ENCODE measurements at places on chromosomes 1 and 21. TPM values are rescaled to one million over a fixed set of nuclear protein-coding genes. Genes with fewer than 3 reads are reported as not detected.

Gene CDKN2C
- total RNA-seq: 17.1 TPM

Gene SLAMF1
- total RNA-seq: not detected

Gene SPRR1B
- total RNA-seq: not detected

Gene RAB7B
- total RNA-seq: not detected

Gene TEDDM1
- total RNA-seq: not detected

Gene CA14
- total RNA-seq: not detected

Gene CD55
- 62.5 TPM for total RNA-seq

Gene RAP1GAP
- under 0.01 TPM for total RNA-seq

Gene MNDA
- total RNA-seq: not detected

Gene CCDC181
- not detected for total RNA-seq

Gene GPATCH3
- 10.3 TPM for total RNA-seq

DNA sequence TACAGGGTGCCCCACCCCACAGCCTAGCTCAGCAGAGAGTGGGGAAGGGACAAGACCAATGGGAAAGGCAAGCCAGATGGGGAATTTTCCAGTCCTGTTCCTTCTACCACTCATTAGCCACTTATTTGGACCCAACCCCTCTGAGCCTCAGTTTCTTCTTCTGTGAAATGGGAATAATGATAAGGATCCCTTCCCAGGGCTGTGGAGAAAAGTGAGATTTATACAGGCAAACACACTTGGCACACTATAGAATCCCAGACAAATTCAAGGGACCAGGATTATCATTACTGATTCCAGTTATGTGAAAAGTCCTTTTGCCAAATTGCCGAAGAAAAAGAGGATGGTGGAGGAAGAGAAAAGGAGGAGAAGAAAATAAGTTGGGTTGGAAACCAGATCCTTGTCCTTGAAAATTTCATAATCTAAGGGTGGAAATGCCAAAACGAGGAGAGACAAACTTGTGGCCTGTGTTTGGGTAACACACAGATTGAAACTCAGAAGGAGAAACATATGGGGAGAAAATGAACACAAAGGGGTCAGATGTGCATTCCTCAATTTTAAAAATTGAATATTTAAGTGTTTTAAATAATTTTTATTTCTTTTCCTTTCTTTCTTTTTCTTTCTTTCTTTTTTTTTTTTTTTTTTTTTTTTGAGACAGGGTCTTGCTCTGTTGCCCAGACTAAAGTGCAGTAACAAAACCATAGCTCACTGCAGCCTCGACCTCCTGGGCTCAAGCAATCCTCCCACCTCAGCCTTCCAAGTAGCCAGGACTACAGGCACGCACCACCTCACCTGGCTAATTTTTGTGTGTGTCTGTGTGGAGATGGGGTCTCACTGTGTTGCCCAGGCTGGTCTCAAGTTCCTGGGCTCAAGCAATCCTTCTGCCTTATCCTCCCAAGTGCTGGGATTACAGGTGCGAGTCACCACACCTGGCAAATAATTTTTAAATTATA lies 9.6 kb downstream of the CAPN2 start:
- no peak for DNase-seq

DNA sequence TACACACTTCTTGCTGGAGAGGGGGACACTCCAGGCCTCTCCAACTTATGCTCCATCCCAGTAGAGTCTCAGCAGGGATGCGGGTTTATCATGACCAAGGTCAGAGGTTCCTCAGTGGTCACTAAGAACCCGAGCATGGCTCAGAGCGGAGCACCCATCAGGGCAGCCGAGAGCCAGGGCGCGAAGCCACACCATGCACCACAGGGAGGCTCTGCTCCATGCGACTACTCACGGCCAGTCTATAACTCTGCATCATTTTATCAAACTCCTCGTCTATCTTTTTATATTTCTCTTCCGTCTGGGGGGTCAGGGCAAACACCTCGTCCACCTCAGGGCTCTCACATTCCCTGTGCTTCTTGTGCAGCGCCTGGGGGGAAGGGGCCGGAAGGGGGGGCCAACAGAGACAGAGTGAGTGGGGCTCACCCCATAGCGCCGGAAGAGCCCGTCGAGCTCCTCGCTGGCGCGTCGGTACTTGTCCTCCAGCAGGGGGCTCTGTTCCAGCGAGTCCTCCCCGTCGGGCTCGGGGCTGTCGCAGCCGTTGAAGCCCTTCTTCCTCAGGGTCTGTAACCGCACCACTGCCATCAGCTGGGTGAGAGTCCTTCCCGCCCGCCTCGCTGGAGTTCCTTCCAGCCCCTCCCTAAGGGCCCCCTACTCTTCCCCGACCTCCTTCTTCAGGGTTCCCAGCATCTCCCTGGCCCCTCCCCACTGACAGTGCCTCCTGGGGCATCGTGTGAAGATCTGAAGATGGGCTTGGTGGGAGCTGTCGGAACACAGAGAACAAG lies 20.0 kb downstream of the MEF2D start:
- peak; percentile 79 for DNase-seq

- DNase-seq: no peak
Measured at GRCh38 chr1:29412591-29412990, 176.3 kb downstream of the PTPRU start.

DNA sequence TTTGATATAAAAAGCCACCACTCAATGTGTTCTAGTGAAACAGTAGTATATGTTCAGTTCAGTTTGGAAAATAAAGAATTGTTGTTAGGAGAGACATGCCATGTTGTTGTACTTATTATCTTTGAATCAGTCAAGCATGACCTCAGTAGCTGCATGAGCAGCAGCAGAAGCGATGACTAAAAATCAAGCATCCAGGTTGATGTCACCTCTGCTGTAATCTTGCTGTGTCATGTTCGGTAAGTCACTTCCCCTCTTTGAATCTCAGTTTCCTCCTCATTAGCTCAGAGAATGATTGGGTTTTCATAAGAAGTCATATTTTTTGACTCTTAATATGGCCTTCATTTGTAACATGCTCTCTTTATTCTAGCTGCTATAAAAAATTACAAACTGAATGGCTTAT lies 428.4 kb upstream of the B3GALT2 start:
- peak; percentile 61 for DNase-seq

DNA sequence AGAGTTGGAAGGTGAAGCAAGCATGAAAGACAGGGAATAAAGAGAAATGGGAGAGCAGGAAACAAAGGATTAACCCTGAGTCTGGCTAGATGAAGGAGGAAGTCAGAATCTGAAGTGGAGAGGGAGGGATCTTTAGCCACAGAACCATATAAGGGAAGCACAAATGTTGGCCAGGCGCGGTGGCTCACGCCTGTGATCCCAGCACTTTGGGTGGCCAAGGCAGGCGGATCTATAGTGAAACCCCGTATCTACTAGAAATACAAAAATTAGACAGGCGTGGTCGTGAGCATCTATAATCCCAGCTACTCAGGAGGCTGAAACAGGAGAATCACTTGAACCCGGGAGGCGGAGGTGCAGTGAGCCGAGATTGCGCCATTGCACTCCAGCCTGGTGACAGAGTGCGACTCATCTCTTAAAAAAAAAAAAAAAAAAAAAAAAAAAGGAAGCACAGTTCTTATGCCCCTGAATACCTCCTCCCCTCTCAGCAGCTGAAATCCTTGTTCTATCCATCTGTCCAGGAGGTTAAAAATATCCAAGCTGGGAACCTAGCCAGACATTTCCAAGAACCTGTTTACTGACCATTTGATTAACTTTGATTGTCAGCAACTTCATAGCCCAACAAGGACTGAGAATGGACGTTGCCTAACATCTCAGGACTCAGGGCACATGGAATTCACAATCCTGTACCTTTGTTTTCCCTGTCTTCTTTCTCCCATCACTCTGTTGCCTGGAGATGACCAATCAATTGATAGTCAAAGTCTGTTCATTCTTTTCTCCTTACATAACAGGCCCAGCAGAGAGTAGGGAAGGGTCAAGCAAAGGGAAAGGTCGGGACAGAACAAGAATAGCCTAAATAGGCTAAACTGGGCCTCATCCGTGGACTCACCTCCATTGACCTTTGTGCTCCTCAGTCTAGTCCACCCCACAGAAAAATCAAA lies 10.6 kb downstream of the TXNIP start:
- DNase-seq: no peak

GRCh38 chr1:187037973-187038553 lies 209.3 kb downstream of the PLA2G4A start:
- no peak for DNase-seq

- DNase-seq: no peak
Measured at GRCh38 chr1:175794586-175794985, 51.2 kb upstream of the TNR start.

DNA sequence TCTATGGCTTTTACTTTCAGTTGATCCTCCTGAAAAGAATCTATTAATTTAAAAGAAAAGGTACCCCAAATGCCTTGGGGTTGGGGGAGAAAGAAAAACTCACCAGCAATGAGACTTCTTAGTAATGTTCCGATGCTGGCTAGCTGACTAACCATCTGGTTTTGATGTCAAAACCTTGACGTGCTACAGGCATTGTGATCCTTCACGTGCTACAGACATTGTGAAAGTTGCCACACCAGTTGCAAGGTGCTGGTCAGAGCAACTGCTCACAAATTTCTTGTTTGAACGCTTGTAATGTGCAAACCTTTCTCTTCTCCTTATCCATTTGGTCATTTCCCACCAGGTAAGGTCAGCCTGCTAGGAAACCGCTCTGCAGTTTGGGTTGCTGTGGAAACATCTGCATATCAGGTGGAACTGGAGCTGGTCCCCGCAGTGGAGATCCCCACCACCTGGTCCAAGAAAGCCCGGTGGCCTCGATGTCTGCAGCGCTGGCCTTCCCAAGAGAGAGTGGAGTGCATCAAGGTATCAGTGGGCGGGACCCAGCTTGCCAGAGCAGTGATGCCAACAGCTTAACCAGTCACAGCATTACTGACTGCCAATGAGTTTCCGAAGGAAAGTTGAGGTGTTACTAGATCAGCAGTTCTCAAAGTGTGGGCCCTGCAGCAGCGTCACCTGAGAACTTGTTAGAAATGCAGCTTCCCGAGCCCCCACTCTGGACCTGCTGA lies 16.1 kb downstream of the MAB21L3 start:
- DNase-seq: no peak

DNA sequence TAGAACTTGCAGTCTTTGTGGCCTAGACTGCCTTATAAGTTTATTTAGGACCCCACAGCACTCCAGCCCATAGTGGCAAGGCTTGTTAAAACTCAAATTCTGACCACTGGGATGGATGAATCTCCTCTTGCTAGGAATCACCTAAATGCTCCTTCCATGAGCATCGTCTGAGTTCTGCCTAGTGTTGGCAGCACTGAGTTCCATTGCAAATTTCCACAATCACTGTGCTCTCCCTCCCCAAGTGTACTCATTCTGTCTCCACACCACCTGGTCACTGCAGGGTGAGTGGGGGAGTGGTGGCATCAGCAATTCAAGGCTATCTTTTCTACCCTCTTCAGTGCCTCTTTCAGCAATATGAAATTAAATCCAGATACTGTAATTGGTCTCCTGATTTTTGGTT lies 46.7 kb upstream of the PTBP2 start:
- no peak for DNase-seq

GRCh38 chr1:226482975-226483700 lies 65.4 kb upstream of the STUM start:
- no peak for DNase-seq

GRCh38 chr1:63157085-63157484 lies 165.3 kb upstream of the FOXD3 start:
- DNase-seq: no peak

GRCh38 chr1:234768171-234768568 lies 158.2 kb upstream of the IRF2BP2 start:
- no peak for DNase-seq

- DNase-seq: no peak
Measured at GRCh38 chr21:18350216-18350615, 53.4 kb downstream of the TMPRSS15 start.

DNA sequence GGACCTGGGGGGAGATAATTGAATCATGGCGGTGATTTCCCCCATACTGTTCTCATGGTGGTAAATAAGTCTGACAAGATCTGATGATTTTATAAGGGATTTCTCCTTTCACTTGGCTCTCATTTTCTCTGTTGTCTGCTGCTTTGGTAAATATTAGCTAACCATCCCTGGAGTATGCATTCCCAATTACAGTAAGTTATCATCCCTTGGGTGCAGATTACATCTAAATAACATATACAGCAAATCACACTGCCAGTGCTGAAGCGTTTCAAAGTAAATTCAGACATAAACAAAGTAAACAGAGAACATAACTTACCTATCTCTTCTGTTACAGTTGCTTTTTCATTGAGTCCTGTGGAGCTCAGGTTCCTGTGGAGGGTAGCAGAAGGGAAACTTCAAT lies 38.6 kb upstream of the IGSF3 start:
- no peak for DNase-seq

DNA sequence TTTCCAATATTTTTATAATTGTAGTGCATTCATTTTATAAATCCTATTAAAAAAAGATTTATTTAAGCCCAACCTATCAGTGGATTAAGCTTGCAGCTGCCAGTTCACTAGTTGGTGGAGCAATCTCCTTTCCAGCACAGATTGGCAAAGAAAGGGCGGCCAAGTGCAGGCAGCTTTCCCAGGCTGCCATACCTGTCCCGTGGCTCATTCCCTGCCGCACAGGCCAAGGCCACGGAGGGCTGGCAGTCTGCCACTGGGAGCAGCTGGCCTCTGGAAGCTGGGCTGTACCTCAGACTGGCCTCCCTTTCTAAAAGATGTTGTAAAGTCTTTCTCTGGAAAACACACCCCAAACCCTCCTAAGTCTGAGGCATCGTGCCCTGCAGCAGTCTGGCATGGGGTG lies 74.2 kb downstream of the SIM2 start:
- DNase-seq: peak; percentile 56

DNA sequence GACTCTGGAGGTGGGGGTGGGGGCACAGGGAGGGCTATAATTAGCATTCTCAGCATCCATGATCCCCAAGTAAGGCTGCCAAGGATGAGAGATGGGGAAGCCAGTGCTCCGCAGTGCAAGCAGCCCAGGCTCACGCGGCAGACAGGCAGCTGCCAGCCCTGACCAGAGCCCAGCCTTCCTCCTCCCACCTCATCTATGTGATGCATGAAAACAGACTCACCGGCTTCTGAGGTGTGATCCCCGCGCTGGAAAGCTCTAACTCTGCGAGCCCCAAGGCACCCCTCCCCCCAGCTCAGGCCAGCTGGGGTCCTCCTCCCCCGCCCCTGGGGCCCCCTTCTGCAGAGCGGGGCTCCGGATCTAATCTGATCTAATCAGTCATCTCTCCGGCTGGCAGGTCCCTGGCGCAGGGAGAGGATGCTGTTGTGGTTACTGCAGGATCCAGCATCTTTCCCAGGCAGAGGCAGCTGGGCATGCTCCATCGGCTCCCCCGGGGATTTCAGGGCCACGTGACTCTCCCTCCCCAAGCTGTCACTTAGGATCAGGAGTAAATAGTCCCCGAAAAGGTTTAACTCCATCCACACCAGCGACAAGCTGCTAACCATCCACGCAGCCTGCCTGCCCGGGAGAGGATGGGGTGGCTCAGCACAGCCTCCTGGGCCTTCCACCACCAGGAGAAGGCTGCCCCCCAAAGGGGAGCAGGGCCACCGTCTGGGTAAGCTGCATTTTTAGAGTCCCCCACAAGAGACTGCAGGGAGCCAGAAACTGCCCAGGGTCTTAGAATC lies at the start of gene PLEKHA6:
PLEKHA6 (minus strand) TSS at position 456 of the 782 bp plus-strand sequence. CDS start 86,202 bp downstream, outside the sequence.
- DNase-seq: no peak
